HL-60 (cell line): ENCODE measurements at places on chromosomes 4 and X.

DNA sequence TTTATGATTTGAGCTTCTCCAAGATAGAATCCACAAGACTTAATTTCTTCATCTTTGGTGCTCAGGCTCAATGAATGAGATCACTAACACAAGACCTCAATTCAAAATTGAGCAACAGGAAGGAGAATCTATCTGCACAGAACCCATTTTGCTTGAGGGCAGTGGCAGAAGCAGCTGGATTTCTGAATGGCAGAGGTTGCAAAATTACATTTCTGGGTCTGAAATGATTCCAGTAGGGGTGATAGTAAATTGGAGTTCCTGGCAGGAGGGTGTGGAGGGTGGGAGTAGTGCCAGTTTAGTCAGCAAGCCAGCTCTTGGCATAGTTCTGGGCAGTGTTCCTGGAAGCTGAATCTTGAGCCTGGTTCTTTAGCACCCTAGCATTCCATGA lies 281.1 kb downstream of the SLC7A11 start:
- DNase-seq = peak; percentile 2

GRCh38 chr4:87916626-87917025 lies 58.9 kb upstream of the SPP1 start:
- no peak for DNase-seq

GRCh38 chrX:48779399-48779798 lies 7.0 kb upstream of the GATA1 start:
- DNase-seq = no peak

DNA sequence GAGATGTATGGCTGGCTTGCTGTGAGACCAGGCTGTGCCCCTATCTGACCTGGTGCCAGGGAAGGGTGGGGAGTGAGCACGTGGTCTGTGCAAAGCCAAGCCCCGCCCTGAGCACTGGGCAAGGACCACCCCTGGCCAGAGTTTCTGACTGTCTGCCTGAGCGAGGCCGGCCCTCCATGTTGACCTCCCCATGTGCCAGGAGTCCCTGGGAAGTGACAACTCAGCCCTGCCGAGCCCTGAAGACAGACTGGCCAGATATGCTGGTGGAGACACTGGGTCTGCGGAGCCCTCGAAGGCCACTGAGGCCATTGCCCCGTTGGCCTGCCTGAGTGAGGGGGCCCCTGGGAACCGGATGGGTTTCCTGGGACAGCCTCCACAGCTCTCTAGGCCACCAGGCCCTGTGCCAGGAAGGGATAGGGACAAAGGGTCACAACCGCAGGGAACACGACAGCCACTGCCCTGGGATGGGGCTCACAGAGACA lies 7.1 kb upstream of the BGN start:
- no peak for DNase-seq

GRCh38 chr4:158622251-158622650 lies 49.4 kb downstream of the C4orf46 start:
- no peak for DNase-seq

GRCh38 chrX:11304829-11305228 lies 11.6 kb downstream of the AMELX start:
- no peak for DNase-seq

- no peak for DNase-seq
Measured at GRCh38 chr4:75034523-75034922, 101.6 kb downstream of the PARM1 start.

DNA sequence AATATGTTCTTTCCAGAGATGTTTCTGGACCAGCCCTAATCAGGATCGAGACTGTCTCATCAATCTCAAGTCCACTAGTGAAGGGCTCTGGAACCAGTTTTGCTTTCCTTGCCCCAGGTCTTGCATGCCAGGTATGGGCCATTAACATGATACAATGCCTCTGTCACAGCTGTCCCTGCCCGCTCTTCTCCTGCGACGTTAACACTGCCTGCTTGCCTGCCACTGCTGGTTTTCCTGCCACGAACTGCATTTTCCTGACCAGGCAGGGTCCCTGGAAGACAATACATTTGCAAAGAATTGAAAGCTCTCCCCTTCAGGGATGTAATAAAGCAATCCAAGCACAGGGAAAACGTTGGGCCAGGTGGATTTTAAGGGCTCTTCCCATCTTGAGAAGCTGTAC lies 200.3 kb downstream of the MID1 start:
- DNase-seq = no peak

DNA sequence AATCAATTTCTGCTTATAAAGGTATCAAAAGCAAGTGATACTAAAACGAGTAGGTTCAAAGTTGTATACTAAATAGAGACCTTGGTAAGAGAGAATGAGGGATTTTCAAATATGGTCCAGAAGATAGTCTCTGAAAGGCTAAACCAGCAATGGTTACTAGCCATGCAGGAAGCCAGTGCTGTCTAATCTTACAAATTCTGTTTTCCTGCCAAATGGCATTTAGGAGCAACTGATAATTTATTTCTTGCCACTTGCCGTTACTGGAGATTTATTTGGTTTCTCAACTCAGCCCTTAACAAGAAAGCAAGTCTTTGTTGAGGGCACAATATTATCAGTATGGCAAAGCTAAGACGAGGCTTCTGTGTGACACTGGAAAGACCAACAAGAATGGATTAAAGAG lies 47.2 kb downstream of the MAP7D3 start:
- DNase-seq = no peak

DNA sequence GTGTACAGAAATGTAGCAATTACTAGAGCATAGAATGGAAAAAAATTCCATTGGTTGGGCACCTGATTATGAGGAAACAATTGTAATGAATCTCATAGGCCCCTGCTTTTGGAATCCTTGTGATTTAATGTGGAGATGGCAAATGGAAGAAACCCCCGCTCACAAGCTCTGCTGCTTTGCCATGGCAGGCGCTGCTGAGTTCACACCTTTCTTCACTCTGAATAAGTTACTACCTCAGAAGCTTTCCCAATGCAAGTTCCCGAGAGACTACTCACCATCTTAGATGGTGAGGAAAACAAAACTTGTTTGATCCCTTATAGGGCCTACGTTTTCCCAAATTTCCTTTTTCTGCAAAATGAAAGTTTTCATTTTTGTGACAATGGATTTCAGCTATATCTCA lies 266.6 kb upstream of the TAPT1 start:
- DNase-seq = no peak

GRCh38 chrX:68354879-68355628 lies 78.2 kb downstream of the OPHN1 start:
- DNase-seq = no peak

DNA sequence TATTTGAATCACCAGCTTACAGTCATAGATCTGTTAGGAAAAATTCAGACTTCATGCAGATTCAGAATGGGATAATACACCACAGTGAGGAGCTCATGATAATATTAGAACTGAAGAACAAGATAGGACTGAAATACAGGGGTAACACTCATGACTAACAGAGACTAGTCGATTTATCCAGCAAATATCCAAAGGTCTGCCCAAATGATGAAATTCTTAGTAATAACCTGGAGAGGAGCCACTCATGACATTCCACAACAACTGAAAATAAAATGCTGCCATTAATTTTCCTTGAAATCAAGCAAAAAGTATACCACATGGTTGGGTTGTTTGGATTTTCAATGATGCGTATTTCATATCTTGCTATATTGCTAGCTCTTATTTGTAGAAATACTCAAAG lies 903.7 kb upstream of the ADGRL3 start:
- no peak for DNase-seq

DNA sequence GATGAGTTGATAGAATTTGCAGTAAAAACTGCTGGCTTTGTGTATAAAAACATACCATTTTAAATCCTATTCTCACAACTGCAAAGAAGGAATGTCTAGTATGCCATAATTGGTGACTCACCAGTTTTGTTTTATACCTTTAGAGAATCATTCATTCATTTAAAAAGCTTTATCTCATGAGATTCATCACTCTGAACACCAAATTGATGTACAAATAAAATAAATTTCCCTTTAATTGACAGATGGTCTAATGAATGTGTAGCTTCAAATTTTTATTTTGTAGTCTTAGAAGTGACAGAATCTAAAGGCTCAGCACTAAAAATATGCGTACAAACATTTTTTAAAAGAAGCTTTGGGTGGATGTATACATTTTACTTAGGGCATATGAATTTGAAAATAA lies 492.5 kb downstream of the GALNTL6 start:
- DNase-seq = no peak

DNA sequence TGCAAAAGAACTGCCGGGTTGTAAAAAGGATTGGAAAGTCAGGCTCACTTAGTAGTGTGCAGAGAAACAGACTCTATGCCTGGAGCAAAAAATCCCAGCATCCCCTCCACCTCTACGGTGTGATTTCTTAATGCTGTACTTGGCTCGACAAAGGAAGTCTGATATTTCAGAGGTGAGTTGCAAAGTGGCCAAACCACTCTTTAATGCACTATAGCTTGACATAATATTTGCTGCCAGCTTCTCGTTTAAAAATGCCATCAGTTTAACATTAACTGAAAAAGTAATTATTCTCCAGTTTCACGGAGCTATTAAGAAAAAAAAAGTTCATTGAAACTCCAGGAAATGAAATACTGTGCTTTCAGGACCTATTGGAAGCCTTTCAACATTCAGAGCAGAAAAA lies 448.3 kb upstream of the ZFP42 start:
- DNase-seq = no peak

DNA sequence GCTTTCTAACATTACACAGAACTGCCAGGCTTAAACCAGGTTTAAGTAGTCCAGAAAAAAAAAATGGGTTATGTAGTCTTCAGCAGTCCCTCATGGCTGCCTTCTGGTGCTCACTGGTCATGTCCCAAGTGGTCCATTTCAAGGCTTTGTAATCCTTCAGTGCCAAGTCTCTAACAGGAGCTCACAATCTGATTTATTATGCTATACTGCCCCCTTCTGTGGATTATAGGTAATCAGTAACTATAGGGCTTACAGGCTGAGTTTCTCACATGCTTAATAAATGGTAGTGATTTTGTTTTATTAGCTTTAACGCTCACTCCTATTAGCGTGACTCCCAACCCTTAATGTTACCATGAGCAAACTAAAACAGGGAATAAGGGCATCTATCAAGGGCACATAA lies 92.5 kb upstream of the EDA2R start:
- peak; percentile 4 for DNase-seq
